Activated naive CD8-positive, alpha-beta T cell treated with anti-CD3 and anti-CD28 coated beads for 36 hours (primary cell): ENCODE measurements at places on chromosomes 5 and 9.

DNA sequence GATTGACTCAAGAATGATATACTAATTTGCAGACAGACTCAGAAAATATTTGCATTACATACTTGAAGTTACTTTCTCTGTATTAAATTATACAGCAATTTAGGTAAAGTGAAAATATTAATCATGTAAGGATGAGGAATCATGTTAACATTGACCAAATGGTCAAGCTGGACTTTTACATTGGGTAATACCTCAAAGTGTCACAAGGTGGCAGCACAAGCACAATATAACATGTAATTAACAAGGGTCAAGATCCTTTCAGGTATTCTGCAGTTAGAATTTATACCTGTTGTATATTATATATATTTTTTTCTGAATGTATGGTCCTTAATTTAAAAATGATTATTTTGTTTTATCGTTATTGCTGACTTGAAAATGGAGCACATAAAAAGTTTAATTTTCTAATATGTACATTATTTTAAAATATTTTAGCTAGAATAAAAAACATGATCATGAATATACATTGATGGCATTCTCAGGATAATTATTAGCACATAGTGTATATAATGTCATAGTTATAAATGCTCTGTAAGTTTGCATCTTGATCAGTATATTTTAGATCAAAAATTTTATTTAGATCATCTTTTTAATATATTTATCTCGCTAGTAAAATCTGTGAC is 8.6 kb downstream of the HAPLN1 start:
- no peak for DNase-seq

- no peak for DNase-seq
Measured at GRCh38 chr5:153081385-153081784, 409.1 kb upstream of the GRIA1 start.

- no peak for DNase-seq
Measured at GRCh38 chr5:159833846-159834245, 82.4 kb upstream of the ADRA1B start.

- no peak for DNase-seq
Measured at GRCh38 chr9:104915753-104916152, 12.2 kb downstream of the ABCA1 start.

DNA sequence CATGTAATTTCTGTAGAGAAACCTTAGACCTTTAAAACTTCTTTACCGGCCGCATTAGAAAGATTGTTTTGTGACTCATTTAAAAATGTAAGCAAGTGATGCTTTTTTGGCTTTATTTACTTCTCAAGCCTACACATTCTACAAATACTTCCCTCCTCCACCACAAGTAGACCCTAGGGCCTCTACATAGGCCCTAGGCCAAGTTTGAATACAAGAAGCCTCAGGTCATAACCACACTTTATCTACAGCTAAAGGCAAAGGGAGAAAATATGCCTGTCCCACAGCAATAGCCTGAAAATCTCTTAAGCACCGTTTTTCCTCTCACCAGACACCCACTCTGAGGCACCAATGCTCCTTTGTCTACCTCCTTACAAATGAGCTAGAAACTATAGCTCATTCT is 53.9 kb downstream of the CSNK1A1 start:
- no peak for DNase-seq

GRCh38 chr5:176365351-176366231 is at the start of gene ARL10:
Gene ARL10 (plus strand): TSS chr5:176365487. CDS start chr5:176365564, 77 bp downstream.
- DNase-seq: peak; percentile 80

DNA sequence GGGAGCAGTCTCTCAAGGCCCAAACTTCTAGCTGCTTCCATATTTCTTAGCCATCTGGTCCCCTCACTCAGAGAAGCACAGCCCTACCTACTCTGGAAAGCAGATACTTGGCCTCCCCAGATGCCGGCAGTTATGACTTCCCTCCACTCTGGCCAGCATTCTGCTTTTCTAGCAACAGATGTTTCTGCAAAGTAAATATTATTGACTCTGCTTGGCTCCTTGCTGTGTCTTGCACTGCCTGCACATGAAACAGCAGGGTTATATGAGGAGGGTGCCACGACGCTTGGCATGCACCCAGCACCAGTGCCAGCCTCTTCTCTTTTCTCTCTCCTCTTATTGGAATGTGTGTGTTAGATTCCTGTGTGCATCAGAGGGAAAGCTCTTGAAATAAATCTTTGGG is 99.7 kb downstream of the ARHGAP26 start:
- DNase-seq: no peak

DNA sequence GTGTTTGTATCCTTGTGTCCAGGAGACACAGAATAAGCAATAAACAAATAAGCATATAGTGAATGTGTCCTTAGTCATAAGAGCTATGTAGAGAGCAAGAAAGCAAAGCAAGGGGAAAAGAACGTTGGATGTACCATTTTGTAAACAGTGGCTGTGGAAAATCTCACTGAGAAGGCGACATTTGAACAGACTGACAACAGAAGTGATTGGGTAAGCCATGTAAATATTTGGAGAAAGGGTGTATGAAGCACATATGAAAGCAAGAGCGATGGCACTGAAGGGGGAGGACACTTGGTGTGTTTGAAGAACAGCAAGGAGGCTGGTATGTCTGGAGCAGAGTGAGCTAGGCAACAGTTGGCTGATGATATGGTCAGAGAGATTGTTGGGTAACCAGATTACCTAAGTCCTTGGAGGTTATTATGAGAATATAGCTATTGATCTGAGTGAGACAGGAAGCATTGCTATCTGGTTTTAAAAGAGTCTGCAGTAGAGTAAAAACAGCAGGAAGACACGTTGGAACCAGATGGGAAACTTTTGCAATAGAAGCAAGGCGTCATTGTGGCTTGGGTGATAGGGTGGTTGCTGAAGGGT is 115.5 kb upstream of the IL7R start:
- no peak for DNase-seq

- DNase-seq: no peak
Measured at GRCh38 chr9:35522187-35522586, 32.3 kb downstream of the RUSC2 start.

GRCh38 chr9:113150670-113151611 is at the start of gene SLC31A2:
Gene SLC31A2 (plus strand): TSS chr9:113151007. CDS start chr9:113151075, 68 bp downstream.
- peak; percentile 93 for DNase-seq

DNA sequence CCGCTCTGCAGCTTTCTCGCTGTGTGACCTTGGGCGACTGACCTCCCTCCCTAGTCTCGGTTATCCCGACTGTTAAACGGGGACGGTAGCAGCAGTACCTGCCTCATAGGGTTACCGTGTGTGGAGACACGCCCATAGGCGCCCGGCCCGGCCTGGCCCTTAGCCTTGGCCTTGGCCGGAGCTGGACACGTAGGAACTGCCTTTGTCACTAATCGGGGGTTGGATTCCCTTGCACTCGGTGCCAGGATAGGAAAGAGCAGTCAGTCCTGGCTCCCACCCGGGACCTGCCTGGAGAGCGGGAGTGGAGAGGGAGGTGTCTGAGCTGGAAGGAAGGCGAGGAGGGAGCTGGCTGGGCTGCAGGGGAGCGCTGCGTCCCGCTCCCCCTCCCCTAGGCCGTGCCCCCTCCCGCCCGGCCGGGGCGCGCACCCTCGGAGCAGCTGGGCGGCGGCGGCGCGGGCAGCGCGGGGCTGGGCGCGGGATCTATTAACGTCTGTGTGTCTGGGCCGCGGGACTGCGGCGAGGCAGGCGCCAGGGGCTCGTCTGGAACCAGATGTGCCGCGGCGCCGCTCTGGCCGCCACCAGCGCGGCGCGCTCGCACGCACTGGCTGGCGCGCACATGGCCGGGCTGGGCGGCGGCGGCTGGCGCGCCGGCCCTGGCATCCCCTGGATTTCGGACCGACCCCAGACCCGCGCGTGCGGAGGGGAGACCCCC is 31.7 kb downstream of the PRRX2 start:
- DNase-seq: peak; percentile 44

DNA sequence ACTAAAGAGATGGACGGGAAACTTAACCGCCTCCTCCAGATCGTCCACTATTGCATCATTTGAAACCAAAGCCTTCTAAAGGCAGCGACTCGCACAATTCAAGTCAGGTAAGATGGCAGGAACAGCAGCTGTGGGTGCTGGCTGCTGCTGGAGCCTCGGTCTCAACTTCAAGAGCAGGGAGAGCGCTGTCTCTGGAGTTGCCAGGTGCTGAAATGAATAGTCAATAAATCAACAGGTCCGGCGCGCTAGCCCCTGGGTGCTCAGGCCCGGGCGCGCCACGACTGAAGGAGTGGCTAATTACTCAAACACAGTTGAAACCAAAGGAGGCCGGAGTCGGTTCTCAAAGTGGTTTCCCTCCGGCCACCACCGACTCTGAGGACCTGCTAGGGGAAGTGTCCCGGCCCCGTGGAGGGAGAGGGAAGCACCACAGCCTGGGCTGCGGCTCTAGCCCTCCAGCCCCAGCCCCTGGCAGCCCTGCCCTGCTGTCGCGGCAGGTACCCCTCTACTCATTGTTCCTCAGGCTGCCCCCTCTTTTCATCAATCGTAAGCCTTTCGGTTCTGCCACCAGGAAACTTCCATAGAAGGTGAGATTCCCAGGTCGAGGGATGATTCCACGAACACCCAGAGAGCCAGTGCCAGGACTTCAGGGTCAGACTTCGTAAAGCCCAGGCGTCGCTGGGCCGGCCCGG is 804 bp downstream of the TTC39B start:
- DNase-seq: peak; percentile 51

DNA sequence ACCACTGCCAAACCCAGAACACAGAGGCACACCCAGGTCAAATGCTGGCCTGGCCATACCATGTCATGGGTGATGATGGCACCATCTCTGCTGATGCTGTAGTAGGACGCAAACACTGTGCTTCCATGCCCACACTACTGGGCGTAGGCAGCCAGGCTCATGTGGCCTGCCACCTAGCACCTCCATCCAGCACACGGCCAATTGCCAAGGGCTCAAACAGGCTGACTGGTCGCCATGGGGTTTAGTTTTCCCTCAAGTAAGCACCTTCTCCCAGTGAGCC is 39.4 kb downstream of the BICD2 start:
- no peak for DNase-seq

DNA sequence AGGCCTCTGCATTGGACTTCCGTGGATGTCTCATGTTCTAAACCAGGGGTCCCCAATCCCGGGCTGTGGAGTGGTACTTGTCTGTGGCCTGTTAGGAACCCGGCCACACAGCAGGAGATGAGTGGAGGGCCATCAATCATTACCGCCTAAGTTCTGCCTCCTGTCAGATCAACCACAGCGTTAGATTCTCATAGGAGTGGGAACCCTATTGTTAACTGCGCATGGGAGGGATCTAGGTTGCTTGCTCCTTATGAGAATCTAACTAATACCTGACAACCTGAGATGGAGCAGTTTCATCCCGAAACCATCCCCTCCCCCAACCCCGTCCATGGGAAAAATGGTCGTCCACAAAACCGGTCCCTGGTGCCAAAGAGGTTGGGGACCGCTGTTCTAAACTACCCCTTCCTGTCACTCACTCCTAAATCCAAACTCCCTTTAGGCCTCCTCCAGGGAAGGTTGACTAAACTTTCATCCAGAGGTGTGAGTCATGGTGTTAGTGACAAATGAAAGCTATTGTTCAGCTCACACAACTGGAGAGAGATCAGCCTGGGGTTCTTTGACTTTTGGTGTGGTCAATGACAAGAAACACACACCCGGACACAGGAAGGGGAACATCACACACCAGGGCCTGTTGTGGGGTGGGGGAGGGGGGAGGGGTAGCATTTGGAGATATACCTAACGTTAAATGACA is 9.5 kb downstream of the KCNV2 start:
- DNase-seq: no peak

GRCh38 chr5:95932941-95933340 is 28.7 kb downstream of the ELL2 start:
- no peak for DNase-seq

GRCh38 chr5:135324897-135325650 is 74.0 kb downstream of the MACROH2A1 start:
- no peak for DNase-seq

GRCh38 chr5:146947181-146947941 is 68.8 kb upstream of the PPP2R2B start:
- peak; percentile 2 for DNase-seq

DNA sequence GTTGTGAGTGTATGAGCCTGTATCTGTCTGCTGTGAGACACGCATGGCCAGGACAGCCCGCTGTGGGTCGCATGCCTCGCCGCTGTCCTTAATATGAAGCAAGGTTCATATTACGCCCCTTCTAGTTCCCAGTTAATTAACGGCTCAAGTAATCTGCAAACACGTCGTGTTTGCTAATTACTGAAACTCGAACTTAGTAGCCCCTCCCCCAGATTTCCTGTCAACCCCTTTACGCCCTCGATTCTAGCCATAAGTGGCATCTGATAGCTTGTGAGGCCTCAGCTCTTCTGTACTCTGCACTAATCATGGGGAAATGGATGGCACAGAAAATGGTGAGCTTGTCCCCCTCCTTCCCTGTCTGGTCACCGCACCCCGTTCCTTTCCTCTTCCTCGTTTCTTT is 116.9 kb upstream of the OTULINL start:
- no peak for DNase-seq

- DNase-seq: no peak
Measured at GRCh38 chr9:69107771-69108170, 66.3 kb upstream of the TJP2 start.

GRCh38 chr9:105131981-105132380 is 112.5 kb upstream of the SLC44A1 start:
- no peak for DNase-seq

DNA sequence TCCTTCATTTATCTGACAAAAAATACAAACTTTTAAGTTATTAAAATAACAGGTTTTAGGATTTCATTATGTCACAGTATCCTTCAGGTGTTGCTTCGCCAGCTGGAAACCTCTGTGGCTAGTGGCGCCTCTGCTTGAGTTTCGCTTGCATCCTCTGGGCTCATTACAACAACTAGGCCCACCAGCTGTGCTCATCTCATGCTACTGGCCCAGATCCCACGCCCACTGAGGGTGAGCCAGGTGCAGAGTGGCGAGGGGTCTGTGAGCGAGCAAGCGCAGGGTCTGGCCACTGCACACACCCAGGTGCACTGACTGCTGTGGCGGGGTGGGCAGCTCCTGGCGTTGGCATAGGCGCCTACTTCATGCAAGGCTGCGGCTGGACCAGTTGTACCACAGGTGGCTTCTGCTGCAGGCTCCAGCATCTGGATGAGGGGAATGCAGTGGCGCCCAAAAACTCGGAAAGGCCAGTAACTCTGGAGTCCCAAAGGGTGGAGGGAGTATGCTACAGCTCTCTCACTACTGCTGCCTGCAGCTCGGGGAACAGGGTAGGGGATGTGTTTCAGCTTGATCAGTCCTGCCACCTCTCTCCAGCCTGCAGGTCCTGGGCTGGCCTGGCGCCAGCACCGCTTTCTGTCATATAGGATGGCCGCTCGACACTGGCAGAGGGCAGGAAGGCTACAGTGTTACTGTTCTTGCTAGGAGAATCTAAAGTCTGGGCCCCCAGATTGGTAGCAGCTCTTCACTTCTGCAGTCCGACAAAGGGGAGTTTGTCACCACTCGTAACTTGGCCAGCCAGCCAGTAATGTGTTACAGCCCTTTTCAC is 452.1 kb downstream of the TUSC1 start:
- no peak for DNase-seq

GRCh38 chr5:90598293-90598692 is 39.7 kb downstream of the ADGRV1 start:
- no peak for DNase-seq

- DNase-seq: no peak
Measured at GRCh38 chr9:91858213-91859030, 91.6 kb downstream of the ROR2 start.

- DNase-seq: peak; percentile 36
Measured at GRCh38 chr5:1876660-1877064, 6.1 kb downstream of the IRX4 start.

- no peak for DNase-seq
Measured at GRCh38 chr5:137617528-137618205, 118.2 kb downstream of the KLHL3 start.
